ENCODE measurements at places on chromosomes 5 and 9.
A peak's percentile ranks its signal among the peaks of the same experiment; 100 is the strongest.

DNA sequence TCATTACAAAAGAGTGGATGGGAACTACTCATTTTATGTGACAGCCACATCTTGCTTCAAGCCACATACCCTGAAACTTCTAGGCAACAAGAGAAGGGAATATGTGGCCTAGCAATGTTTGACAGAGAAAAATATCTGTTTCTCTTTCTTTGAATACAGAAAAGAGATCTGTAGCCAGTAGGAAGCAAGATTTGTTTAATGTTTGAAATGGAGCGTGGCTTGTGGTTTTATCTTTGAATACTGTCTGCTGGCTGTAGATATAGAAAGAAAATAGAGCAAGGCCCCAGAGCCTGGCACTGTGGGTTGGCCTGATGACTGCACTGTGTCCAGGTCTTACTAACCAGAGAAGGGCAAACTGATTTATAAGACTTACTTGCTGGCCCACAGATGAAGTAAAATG lies 133.8 kb downstream of the ARHGEF28 start:
- no peak for DNase-seq

DNA sequence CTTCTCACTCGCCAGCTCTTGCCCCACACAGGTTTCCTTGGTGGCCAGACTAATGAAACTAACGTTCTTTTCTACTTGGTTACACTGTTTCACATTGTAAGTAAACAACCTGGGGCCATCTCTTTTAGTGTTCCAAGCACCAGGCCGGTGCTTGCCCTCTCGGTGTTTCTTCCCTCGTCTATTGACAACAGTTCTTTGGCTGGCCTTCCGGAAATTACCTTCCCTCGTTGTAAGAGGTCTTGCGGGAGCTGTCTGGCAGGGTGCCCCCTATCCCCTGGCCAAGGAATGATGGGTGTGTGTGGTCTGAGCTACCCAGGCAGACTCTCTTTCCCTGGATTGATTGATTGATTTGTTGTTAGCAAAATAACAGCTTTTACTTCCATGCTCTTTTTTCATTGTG lies 918 bp upstream of the MYMK start:
- peak; percentile 65 for DNase-seq

DNA sequence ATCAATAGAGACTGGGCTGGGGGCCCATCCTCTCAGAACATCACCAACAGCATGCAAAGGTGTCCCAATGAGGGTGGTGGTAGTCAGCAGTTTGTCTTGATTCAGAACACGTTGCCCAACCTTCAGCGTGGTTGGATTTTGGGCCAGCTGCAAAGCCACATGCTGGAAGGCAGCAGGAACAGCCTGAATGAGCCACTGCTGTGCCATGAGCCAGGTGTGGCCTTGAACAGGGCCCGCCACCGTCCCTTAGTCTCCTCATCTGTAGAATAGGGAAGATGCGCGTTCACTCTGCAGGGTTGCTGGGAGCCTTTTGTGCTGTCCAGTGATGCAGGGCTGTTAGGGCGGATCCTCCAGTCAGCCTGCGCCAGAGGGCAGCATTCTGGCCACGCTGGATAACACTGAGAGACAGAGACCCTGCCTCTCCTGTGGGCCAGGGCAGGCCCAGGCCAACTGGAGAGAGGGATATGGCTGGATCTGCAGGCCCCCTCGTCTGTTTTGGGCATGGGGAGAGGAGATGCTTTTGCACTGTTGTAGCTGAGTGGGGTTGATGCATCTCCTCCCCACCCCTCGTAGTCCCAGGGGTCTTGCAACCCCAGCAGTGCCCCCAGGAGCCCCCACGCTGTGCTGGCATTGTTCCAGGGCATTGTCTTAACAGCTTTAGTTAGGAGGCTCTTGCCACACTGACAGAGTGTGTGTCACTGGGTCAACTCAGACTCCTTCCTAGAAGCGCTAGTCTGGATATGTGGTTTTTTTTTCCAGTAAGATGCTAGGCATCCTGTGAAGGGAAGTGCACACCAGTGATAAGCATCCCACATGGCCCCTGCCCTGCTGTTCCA lies 42.1 kb downstream of the SLC46A2 start:
- no peak for DNase-seq

GRCh38 chr9:37575921-37576721 lies at the start of gene FBXO10:
FBXO10 (minus strand) TSS chr9:37576380; CDS start chr9:37541768, 34,612 bp downstream.
- peak; percentile 49 for DNase-seq

- no peak for DNase-seq
Measured at GRCh38 chr9:137136261-137136880, 2.6 kb upstream of the GRIN1 start.

GRCh38 chr9:92795000-92795399 lies 30.4 kb upstream of the BICD2 start:
- no peak for DNase-seq

DNA sequence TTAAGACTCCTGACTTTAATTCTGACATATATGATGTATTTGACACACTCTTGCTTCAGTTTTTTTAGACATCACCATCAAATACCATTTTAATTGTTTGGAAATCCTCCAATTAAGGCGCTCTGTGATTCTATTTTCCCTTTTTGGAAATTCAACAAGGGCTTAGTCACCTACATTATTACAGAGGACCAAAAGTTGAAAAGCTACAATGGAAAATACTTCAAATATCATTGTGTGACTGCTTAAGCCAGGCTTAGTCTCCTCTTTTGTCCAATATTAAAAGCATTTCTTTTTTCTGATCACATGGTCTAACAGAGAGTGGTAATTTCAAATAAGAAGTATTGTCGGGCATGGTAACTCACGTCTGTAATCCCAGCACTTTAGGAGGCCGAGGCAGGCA lies 160.3 kb downstream of the CEMIP2 start:
- DNase-seq: no peak

DNA sequence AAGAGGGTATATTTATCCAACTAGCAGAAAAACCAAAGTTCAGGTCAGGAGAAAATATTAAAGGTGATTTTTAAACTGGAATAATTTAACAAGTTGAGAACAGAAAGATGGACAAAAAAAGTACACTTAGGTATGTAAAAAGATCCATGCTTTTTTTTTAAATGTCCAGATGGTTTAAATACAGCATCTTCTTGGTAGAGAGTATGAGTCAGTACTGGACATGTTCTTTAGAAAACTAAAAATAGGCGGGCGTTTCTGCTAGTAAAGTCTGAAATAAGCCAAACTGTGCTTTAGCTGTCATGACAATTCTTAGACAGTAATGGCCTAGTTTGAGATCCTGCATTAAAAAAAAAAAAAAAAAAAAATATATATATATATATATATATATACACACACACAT lies 255.9 kb upstream of the ST8SIA4 start:
- DNase-seq: no peak

- DNase-seq: no peak
Measured at GRCh38 chr5:133885566-133885965, 82.9 kb downstream of the C5orf15 start.

GRCh38 chr5:129410488-129410887 lies 49.6 kb upstream of the ADAMTS19 start:
- no peak for DNase-seq

- no peak for DNase-seq
Measured at GRCh38 chr5:36060420-36060887, 6.2 kb downstream of the UGT3A2 start.

DNA sequence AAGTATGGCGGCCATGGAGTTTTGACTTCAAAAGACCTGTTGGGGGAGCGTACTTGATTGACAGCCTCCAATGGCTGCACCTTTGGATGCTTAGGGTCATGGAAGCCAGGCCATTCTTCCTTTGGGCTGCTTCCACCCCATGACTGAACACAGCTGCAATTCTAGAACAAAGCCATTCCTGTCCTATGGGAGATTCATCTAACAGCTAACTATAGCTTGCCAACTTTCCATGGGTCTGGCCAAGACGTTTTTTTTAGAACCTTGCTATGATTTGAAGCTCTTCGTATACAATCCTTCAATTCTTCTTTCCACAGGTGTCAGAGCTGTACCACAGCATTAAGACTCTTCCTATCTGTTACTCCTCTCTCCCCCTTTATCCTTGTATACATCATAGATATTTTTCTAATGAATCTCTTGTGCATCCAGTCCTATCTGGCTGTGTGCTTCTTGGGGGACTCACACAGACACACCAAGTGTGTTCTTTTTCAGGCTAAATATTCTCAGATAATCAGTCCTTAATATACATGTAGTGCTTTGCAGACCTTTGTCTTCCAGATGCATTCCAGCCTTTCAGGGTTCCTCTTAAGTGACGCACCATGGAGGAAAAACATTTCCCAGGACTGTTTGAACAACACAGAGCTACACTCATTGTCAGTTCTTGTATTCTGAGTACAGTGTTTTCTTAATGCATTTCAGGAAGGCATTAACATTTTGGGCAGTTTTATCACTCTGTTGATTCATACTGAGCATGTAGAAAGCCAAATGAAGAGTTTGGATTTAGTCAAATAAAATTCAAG lies 198.9 kb downstream of the TAF11L14 start:
- DNase-seq: no peak

DNA sequence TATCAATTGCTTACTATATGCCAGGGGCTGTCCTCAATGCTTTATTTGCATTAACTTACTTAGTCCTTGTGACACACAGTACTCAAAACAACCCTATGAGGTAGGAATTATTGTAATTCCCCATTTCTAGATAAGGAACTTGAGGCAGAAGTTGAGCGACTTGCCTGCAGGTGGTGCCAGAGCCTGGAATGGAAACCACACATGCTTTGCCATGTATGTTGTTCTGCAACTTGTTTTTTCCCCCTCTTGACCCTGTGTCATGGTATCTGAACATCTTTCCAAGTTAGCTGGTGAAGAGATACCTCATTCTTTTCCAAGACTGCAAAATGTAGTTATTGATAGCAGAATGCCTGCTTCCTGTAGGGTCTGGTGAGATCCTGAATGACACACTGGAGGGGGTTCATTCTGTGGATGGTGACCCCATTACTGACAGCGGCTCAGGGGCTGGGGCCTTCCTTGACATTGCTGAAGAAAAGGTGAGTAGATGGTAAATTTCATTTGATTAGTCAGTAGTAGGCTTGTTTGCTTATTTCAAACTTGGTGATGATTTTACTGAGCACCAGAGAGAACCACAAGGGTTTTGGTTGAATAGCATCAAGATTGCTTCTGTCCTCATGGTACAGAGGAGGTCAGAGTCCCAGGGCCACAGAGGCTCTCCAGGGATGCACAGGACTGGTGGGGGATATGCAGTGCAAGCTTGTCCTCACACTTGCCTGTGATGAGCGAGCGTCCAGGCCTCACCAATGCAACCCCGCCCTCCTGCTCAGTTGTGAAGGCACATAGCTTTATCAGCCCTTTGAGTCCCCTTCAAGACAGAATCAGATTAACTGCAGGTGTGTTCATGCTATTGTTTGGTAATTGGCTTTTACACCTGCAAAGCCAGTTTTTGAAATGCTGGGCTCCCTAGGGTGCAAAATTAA lies 57.0 kb downstream of the COL15A1 start:
- no peak for DNase-seq

DNA sequence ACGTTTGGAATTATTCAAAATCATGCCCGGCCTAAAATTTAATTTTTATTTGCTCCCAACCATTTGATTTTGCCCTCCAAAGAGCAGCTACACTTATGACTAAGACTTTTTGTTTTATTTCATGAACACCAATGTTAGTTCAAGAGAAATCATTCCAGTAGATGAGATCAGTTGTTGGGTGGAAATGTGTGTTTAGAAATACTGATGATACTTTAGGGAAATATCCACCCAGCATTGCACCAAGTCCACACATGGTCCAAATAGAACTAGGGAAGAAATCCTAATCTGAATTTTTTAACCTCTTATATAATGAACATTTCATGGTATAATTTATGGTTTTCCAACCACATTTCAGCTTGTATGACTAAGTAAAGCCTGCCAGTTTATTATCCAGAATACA lies 28.3 kb upstream of the GOLPH3 start:
- DNase-seq: no peak

DNA sequence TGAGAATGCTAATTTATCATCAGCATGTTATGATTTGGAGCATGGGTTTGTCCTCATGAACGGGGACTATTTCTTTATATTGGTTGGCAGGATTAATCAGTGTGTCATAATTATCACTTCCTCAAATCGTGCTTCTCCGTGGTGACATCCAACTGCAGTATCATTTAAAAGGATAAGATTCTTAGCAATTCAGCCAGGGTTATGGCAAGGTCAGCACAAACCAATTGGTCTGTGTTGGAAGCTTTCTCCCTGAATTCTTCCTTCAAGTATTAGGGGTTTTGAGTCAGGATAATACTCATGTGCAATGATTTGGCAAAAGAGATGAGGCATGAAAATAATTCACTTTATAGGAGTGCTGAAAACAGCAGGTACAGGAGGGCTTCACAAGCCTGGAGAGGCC lies 5.5 kb upstream of the CAMLG start:
- no peak for DNase-seq

- DNase-seq: no peak
Measured at GRCh38 chr9:135804581-135805421, 102.5 kb downstream of the CAMSAP1 start.

DNA sequence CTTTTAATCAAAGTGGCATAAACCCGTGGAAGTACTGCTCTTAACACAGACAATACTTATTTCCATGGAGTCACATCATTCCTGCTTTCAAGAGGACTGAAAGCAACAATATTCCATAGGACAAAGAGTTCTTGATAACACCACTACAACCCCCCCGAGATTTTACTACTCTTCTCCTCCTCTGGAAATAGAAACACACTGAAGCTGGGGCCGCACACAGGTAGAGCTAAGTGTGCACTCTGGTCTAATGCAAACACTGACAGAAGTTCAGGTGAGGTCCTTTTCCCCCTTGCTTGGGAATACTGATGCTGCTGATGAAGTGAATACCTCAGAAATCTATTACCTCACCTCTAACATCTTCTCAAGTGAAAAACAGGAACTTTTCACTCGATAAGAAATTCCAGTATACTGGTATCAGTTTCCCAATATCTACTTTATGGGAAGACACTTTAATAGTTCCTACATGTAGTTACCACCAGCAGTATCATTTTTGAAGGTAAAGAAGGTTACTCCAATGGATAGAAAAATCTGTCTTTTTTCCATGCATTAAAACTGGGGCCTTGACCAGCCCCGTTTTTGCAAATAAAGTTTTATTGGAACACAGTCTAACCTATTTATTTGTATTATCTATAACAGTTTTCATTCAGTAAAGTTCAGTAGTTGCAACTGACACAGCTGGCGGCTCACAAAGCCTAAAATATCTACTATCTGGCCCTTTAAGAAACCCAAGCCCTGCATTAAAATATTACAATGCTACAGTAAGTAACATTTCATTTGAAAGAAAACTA lies 50.0 kb downstream of the GOLPH3 start:
- DNase-seq: no peak

DNA sequence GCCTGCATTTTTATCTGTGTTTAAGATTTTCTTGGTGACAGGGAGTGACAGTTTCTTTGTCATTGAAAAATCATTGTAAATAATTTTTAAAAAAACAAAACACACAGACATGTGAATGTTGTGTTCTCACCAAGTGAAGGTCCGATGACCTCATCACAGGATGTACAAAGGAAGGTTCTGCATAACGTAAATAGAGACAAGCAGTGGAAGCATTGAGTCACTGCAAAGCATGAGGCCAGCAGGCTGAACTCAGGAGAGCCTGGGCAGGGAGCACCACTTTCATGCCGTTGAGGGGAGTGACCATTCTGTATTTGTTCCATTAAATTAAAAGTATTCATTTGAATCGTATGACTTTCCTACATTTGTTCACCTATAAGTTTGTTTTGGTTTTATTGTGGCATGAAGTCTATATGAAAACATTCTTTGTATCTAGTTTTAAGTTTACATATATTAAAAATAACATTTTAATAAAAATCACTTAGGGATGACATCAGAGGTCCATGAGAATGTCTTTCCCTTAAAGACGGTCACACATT lies 70.4 kb upstream of the TLE1 start:
- no peak for DNase-seq
